ENCODE measurements at places on chromosomes 7 and 10. TPM values are rescaled to one million over a fixed set of nuclear protein-coding genes. Genes with fewer than 3 reads are reported as not detected.

DNA sequence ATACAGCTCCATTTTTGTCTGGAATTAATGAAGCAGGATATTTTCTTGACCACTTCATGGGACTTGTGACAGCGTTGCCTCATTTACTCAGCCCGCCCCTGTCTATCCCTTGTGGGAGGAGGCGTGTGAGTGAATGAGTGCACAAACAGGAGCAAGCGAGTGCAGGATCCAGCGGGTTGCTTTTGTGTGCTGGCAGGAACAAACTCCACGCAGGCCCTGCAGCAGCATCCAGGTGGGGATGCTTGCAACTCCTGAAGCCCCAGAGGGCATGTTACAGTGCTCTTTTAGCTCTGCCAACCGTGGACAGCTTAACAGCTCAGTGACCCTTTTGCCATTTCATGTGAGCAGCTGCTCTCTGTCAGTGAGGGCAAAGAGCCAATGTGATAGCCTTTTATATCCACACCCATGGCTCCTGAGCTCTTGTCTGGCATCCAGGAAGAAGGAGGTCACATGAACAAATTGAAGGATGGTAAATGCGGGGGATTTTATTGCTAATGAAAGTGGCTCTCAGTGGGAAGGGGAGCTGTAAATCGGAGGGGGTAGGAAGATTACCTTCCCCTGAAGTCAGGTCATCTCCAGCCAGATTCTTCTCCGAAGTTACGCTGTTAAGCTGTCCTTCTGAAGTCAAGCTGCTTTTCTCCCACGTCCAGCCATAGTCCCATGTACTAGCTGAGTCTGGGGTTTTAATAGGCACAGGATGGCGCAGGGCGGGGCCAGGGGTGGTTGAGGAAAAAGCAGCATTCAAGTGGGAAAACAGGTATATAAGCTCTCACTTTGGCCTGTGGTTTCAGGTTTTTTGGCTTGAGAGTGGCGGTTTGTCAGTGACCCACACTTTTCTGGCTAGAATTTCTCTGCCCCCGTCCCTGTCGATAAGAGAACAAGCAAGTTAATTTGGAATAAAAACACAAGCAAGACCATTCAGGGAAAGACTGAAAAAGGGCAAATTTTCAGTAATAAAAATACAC lies 714.7 kb upstream of the MBL2 start:
- DNase-seq = no peak

DNA sequence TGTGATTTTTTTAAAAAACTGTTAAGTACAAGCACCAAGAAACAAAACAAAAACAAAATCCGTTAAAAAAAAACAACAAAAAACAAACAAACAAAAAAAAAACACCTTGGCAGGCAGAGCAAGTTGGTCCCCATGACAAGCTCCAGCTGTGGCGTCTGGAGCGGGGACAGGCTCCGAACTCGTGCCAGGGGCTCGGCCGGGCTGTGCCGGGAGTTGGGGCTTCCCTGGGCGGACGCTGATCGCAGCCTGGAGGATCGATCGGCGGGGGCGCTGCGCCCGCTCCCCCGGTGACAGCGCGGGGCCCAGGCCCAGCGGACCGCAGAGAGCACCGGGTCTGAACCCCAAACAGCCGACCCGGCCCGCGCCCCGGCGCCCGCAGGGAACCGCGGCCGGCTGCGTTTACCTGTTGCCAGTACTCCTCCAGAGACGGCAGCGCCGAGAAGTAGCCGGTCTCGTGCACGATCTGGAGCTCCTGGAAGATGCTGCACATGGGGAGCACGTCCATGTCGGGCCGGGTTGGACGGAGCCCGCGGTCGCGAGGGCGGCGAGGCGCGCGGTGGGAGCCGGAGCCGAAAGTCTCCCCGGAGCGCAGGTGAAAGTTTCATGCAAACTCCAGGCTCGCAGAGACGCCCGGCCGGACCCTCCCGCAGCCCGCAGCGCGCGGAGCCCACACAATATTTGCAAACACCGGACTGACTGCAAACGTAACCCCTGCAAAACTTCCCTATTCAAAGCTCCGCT lies at the start of gene KLF6:
Gene KLF6 (minus strand): TSS at position 700 of the 741 bp plus-strand sequence. CDS start 195 bp downstream, at position 505.
- no peak for DNase-seq

TCAF1 gene
- 31.8 TPM for total RNA-seq

VIM gene
- 1,186 TPM for total RNA-seq

EN2 gene
- total RNA-seq = not detected

DNA sequence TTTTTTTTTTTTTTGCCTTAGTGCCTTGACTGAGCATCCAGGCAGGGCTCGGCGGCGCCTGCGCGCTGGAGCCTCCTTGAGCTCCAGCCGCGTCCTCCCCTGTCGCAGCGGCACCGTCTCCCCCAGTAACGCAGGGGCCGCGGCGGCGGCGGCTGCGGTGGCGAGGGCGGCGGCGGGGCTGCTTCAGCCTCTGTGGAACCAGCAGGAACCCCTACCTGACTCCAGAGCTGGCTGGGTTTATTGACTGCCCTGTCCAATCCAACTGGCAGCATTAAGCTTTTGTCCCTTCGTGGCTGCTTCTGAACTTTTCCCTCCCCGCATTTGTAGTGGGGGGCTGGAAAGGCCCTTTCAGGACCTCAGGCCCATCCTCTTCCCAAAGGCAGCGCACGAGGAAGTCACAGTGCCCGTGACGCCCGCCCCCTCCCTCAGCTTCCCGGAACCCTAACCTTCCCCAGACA lies at the start of gene GPR85:
Gene GPR85 (minus strand): TSS at position 397 of the 458 bp plus-strand sequence. CDS start 2,106 bp downstream, outside the sequence.
- peak; percentile 59 for DNase-seq

- DNase-seq = no peak
Measured at GRCh38 chr10:113442336-113442735, 110.5 kb upstream of the HABP2 start.

VIPR2 gene
- not detected for total RNA-seq

DNA sequence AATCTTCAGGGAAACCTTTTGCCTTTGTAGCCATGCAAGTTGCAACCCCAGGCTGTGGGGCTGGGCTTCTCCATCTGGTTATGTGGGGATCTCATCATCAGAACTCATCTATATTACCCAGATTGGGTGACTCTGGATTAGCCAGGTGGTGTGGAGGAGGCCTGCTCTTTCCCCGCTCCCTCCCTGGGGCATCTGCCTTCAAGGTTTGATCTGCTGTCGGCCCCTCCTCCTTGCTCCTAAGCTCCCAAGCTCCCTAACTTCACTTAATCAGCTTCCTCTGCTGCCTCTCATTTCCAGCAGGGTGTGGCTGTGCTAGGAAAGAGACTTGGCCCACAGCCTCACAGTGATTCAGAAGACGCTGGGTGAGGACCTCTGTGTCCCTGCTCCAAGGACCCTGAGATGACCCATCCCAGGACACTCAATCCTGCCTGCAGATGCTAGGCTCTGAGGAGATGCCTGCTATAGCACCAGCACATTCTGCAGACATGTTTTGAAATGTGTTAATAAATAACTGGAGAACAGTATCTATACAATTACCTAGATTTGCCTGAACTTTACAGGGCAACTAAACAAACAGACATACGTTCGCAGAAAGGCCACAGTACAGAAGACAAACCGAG lies 392.1 kb upstream of the PODXL start:
- no peak for DNase-seq
